Muscle of leg (tissue), 16 donors: ENCODE measurements at places on chromosomes 4 and X.

DNA sequence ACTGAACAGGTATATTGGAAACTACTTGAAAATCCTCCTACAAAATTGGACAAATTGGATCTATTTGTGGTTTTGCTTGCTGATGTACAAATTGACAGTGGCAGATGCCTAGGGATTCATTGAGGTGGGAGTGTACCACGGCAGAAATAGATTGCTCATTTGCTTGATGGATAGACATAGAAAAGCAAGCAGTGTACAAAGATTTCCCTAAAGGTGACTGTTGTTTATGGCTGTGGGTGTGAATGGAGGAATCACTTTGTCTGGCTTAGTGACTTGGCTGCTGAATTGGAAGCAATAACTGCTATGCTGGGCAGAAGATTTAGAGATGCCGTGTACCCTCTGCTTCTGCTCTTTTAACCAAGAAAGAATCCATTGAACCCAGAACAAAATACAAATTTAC is 191.0 kb upstream of the GRID2 start:
- DNase-seq: no peak

- DNase-seq: no peak
Observed at GRCh38 chr4:5719350-5720055, 8.5 kb downstream of the EVC start.

GRCh38 chr4:126957987-126958386 is 674.8 kb upstream of the INTU start:
- DNase-seq: peak; percentile 62

DNA sequence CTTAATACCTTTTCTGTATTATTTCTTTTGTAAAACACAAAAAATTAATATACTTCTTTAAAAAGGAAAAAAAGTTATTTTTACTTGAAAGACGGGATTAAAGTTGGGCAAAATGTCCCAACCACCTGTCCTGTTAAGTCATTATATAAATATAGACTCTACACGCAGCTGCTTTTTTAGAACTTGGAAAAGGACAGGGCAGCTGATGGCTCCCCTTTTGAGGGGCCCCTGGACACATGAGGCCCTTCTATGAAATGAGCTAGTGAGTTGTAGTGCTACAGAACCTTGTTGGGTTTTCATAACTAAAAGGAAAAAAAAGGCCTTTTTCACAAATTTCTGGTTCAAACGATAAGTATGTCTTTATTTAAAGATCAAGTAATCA is 600 bp upstream of the BEX2 start:
- DNase-seq: peak; percentile 43

- peak; percentile 45 for DNase-seq
Observed at GRCh38 chr4:38902695-38903094, 35.1 kb downstream of the FAM114A1 start.

GRCh38 chr4:151960449-151961230 is 199.8 kb upstream of the GATB start:
- DNase-seq: peak; percentile 24

GRCh38 chrX:14825851-14826250 is 47.0 kb downstream of the FANCB start:
- DNase-seq: peak; percentile 83

DNA sequence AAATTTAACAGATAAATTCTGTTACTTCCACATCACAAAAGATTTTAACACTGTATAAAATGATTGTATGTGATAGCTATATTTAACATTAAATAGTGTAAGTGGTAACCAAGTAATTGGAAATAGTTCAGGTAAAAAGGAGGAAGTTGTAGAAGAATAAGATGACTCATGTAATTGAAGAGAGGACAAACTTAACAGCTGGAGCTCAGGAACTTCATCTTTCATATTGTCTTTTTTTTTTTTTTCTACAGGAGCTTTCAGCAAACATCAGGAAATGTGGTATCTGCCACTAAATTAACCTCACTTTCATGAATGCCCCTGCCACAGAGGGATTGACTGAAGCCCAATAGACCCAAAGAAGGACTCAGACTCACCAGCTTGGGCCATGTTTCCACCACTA is 188.4 kb upstream of the VEGFC start:
- DNase-seq: no peak

DNA sequence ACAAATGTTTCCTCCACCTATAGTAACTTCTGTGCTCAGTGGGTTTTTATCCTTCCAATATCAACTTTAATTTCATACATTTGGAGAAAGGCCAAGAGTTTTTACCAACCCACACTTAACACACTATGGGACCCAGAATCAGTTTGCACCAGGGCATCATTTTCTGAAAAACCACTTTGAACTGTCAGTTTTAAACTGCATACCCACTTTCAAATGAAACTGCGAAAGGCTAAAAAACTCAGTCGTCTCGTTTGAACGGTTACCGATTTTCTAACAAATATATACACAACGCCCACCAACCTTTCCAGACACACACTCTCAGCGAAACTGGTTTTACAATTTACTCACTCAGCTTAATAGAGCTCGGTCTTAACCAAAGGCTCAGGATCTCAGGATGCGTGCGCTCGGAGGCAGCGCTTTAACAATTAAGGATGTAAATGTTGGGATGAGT is 376 bp downstream of the ABCG2 start:
- DNase-seq: no peak

- DNase-seq: peak; percentile 31
Observed at GRCh38 chr4:152696764-152697261, 17.0 kb upstream of the TMEM154 start.

GRCh38 chr4:139666735-139667281 is 1.2 kb downstream of the MGST2 start:
- peak; percentile 89 for DNase-seq

DNA sequence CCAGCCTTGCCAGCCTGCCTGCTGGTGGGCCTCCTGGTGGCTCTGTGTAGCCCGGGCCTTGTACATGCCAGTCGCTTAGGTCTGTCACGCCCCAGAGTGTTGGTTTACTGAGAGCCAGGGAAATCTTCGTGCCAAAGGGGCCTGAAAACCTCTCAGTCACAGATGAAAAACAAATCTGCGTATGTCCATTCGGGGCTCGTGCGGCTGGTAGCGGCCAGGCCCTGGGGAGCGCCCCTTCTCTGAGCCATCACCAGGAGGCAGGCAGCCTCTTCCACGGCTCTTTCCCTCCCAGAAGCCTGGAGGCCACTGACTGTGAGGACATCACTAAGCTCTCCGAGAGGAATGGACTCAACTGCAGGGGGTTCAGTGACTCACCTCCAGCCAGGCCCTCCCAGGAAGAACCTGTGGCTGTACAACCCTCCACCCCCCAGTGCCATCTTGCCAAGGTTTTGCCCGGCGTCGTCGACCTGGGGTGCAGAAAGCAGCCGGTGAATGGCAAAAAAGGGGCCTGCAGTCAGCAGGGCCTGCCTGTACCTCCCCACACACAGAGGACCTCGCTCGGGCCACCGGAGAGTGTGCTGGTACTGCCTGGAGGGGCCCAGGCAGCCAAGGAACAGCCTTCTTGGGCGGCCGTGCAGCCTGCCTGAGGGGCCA is 162.2 kb downstream of the BCOR start:
- DNase-seq: no peak

GRCh38 chr4:87304745-87305432 is 17.8 kb downstream of the HSD17B13 start:
- no peak for DNase-seq
